ENCODE measurements at places on chromosomes 7 and 10.

DNA sequence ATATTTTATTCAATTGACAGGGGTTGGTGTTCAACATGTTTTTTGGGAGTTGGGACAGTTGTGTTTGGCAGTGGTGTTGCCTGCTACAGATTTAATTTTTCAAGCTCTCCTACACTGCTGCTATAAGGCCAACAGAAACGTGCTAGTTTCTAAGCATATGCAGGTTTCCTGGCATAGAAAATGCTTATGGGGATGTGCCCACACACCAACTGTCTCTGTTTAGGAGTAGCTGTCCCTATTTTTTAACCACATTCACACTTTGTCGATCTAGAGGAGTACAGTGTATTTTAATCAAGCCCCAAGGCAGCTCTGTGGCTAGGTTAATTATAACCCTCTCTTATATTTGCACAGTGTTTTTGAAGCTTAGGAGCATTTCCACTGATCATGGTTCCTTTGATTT is 28.6 kb downstream of the TMEM178B start:
- no peak overlapping the region for H3K4me3 ChIP-seq
- H3K27ac ChIP-seq, result no peak overlapping the region

- H3K36me3 ChIP-seq, result no peaks in the 10 kb centered on the region
- no peaks in the 10 kb centered on the region for H3K4me1 ChIP-seq
- no peak for DNase-seq
- no peak overlapping the region for H3K4me3 ChIP-seq
- no peak overlapping the region for H3K27ac ChIP-seq
Measured at GRCh38 chr7:90892213-90892612, 296.1 kb downstream of the CDK14 start.

- H3K27ac ChIP-seq, result peak within 1 kb of the TSS; percentile 87
- DNase-seq, result peak; percentile 45
- H3K4me1 ChIP-seq, result peaks cover 32% of the 10 kb centered on the region
- peaks cover 42% of the 10 kb centered on the region for H3K27me3 ChIP-seq
Measured at GRCh38 chr7:24757353-24758275, at the start of gene GSDME. Gene GSDME (minus strand): TSS chr7:24757464. CDS start chr7:24749774, 7,690 bp downstream.

DNA sequence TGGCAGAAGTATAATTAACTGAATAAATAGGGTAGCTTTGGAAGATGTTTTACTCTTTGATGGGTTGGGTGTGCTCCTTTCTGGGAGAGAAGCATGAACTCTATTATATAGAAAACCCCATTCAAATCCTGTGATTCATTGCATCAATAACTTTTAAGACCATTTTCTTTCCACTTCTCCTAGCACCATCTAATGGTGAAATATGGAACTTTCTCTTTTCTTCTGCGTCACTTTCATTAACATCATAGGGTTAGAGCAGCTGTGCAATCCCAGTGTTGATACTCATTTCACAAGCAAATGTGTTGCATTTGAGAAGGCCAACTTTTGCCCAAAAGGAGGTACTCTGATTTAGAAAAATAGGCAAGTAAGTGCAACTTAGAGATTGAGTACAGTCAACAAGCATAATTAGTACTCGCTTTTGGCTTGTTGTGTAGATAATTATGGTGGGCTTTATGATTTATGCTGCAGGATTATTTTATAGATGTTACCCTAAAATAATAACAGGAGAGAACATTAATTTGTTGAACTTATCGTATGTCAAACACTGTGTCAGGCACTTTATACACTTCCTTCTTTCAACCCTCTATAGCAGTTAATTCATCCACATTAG is 92.9 kb downstream of the CPED1 start:
- DNase-seq, result no peak
- no peak overlapping the region for H3K27ac ChIP-seq
- H3K27me3 ChIP-seq, result peaks cover 3% of the 10 kb centered on the region
- H3K4me3 ChIP-seq, result no peak overlapping the region
- no peaks in the 10 kb centered on the region for H3K4me1 ChIP-seq

DNA sequence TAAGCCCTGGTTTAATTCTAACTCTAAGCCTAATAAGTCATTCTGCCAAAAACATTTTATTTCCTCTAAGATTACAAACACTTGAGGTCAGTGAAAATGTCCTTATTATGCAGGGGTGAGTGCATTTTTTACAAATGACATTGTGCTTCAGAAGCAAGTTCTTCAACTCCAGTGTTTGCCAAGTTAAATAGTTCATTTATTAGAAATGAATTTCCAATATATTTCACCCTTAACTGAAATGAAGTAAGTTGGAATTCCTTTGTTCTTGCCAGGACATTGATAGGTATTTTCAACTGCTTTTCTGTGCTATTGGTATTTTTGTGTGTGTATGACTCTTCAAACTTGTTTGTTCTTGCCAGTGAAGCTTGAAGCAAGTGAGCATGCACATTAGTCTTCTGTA is 89.5 kb upstream of the CCDC6 start:
- H3K4me3 ChIP-seq, result no peak overlapping the region
- H3K36me3 ChIP-seq, result no peaks in the 10 kb centered on the region
- H3K4me1 ChIP-seq, result peaks cover 15% of the 10 kb centered on the region
- DNase-seq, result no peak

DNA sequence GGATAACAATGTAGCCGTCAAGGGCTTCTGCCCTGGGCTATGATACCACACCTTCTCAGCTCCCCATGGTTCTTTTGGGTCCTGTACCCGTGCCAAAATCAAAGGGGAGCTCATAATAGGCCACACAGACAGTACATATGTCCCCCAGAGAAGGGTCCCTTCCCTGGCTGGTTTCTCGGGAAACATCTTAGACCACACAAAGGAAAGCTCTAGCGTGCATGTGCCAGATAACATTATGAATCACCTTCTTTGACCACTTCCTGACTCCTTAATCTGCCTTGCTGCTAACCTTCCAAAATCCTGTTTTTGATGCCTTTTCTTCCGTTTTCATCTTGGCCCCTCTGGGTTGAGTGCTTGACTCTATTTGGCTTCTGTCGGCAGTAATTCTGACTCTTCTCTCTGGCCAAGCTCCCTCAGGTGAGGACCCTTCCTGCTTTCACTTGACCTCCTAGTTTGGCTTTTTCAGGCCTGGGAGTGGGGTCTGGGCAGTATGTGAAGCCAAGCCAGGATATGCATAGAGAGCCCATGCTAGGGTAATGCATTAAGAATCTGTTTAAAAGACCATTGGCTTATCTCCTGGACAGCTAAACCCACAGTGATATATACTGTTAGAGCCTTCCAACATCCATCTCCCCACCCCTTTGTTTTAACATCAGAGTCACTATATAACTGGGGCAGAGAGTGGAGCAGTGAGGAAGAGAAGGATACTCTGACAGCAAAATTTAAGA is 84.8 kb downstream of the ANLN start:
- H3K4me3 ChIP-seq, result no peak overlapping the region
- H3K4me1 ChIP-seq, result peaks cover 20% of the 10 kb centered on the region
- H3K27ac ChIP-seq, result peak overlapping the region; percentile 39
- H3K36me3 ChIP-seq, result no peaks in the 10 kb centered on the region
- peak; percentile 10 for DNase-seq

DNA sequence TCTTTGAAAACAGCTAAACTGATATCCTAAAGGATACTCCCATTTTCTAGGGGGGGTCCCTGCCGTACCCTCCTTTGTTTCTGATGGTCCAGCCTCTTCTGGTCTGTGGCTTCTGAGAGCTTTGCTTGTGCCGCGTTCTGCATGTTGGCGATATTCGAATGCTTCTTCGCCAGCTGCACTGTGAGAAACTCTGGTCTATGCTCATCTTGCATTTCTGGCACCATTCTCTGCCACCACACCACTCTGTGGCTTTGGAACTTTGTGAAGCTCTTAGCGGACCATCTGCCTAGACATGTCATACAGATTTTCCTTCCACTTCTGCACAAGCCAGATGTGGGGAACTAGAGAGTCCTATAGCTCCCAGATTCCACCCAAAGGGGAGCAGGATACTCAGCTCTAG is 197.2 kb downstream of the REEP3 start:
- peaks cover 13% of the 10 kb centered on the region for H3K4me1 ChIP-seq
- no peaks in the 10 kb centered on the region for H3K36me3 ChIP-seq
- H3K4me3 ChIP-seq, result no peak overlapping the region
- no peak for DNase-seq
- H3K27me3 ChIP-seq, result no peaks in the 10 kb centered on the region
- H3K27ac ChIP-seq, result no peak overlapping the region

GRCh38 chr10:51860257-51860656 is 160.9 kb upstream of the CSTF2T start:
- H3K4me1 ChIP-seq, result no peaks in the 10 kb centered on the region
- no peak overlapping the region for H3K27ac ChIP-seq
- no peak overlapping the region for H3K4me3 ChIP-seq

- H3K27ac ChIP-seq, result no peak overlapping the region
- H3K36me3 ChIP-seq, result peaks cover 48% of the 10 kb centered on the region
- H3K4me1 ChIP-seq, result peaks cover 22% of the 10 kb centered on the region
- no peaks in the 10 kb centered on the region for H3K27me3 ChIP-seq
- DNase-seq, result no peak
Measured at GRCh38 chr10:26733750-26734568, 36.5 kb downstream of the PDSS1 start.

- H3K27me3 ChIP-seq, result no peaks in the 10 kb centered on the region
- no peak overlapping the region for H3K4me3 ChIP-seq
- no peaks in the 10 kb centered on the region for H3K4me1 ChIP-seq
- no peaks in the 10 kb centered on the region for H3K36me3 ChIP-seq
- DNase-seq, result no peak
- no peak overlapping the region for H3K27ac ChIP-seq
Measured at GRCh38 chr10:59336632-59337031, 25.7 kb downstream of the FAM13C start.

- no peaks in the 10 kb centered on the region for H3K27me3 ChIP-seq
- H3K4me3 ChIP-seq, result no peak overlapping the region
- no peak overlapping the region for H3K27ac ChIP-seq
- no peaks in the 10 kb centered on the region for H3K36me3 ChIP-seq
- no peak for DNase-seq
Measured at GRCh38 chr10:68222391-68222790, 9.5 kb downstream of the ATOH7 start.

DNA sequence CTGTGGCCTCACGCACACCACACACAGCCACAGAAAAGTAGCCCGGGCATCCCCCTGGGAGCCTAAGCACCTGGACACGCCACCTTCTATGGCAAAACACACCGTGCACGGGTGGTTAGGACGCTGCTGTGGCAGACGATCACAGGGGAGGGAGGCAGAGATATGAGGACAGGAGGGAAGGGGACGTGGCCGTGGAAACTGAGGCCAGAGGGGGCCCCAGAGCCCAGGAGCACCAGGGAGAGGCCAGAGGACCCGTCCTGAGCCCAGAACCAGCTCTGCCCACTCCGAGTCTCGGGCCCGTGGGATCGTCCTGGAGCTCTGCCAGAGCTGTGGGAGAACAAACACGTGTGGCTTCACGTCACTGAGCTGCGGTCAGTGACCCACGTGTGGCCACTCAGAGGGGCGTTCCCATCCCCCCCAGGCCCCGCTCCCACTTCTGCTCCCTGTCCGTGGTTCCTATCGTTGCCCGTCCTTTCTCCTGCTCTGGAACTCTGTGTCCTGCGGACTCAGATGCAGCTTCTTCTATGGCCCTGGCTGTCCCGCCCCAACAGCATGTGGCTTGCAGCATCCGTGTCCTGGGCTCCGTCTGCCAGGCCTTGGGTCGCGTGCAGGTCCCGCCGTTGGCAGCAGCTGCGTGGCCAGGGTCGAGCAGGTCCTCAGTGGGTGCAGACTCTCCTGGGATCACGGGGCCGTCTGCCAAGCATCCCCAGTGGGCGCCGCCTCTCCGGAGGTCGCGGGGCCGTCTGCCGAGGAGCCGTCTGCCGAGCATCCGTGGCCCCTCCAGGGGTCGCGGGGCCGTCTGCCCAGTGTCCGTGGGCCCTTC is 31.0 kb downstream of the GET4 start:
- no peaks in the 10 kb centered on the region for H3K27me3 ChIP-seq
- peaks cover 12% of the 10 kb centered on the region for H3K4me1 ChIP-seq
- no peak overlapping the region for H3K27ac ChIP-seq
- H3K36me3 ChIP-seq, result peaks cover 18% of the 10 kb centered on the region

GRCh38 chr10:34814223-34814912 is 728 bp downstream of the PARD3 start:
- H3K36me3 ChIP-seq, result no peaks in the 10 kb centered on the region
- no peak overlapping the region for H3K27ac ChIP-seq
- H3K4me1 ChIP-seq, result peaks cover 8% of the 10 kb centered on the region
- H3K4me3 ChIP-seq, result peak overlapping the region; percentile 48
- no peak for DNase-seq
- peaks cover 48% of the 10 kb centered on the region for H3K27me3 ChIP-seq

DNA sequence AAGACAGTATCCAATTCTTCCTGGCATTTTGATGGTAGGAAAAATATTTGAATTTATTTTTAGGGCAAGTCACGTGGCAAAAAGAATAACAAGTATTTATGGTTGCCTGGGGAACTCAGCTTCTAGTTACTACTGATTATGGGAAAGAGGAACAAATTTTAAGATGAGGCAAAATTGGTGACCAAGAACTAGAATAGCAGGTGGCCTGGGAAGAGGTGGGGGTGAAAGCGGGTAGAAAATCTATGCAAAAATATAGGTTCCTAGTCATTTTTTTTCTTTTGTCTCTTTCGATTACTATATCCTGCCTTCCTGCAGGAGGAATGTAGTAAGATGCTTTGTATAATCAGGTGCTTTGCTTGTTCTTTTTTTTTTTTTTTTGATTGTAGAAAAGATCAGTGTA is 27.8 kb downstream of the ENTPD1 start:
- no peaks in the 10 kb centered on the region for H3K36me3 ChIP-seq
- no peak overlapping the region for H3K4me3 ChIP-seq
- DNase-seq, result no peak
- peaks cover 16% of the 10 kb centered on the region for H3K27me3 ChIP-seq

- no peak overlapping the region for H3K27ac ChIP-seq
- peak overlapping the region; percentile 86 for H3K4me3 ChIP-seq
- no peaks in the 10 kb centered on the region for H3K36me3 ChIP-seq
Measured at GRCh38 chr10:102918817-102919245, 737 bp downstream of the CNNM2 start.

DNA sequence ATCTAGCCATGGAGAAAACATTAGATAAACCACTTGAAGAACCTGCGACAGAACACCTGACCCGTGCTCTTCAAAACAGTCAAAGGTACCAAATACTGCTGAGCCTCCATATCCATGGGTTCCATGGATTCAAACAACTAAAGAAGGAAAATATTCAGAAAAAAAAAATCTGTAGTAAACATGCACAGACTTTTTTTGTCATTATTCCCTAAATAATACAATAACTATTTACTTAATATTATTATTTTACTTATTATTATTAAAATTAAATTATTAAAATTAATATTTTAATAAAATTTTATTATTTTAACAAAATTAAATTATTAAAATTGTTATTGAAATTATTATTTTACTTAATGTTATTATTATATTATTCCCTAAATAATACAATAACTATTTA is 101.0 kb upstream of the PDE1C start:
- no peak overlapping the region for H3K27ac ChIP-seq
- no peaks in the 10 kb centered on the region for H3K4me1 ChIP-seq
- H3K4me3 ChIP-seq, result no peak overlapping the region
- no peaks in the 10 kb centered on the region for H3K36me3 ChIP-seq

- H3K27ac ChIP-seq, result no peak overlapping the region
- no peaks in the 10 kb centered on the region for H3K4me1 ChIP-seq
- H3K27me3 ChIP-seq, result peaks cover 2% of the 10 kb centered on the region
- no peaks in the 10 kb centered on the region for H3K36me3 ChIP-seq
- no peak overlapping the region for H3K4me3 ChIP-seq
Measured at GRCh38 chr10:49231086-49231820, 43.1 kb upstream of the TMEM273 start.

All from activated CD8-positive, alpha-beta T cell treated with anti-CD3 and anti-CD28 coated beads for 36 hours (primary cell).